Renal cortical epithelial cell (primary cell): ENCODE measurements at places on chromosomes 4 and X.
A peak's percentile ranks its signal among the peaks of the same experiment; 100 is the strongest.

- no peak for DNase-seq
Observed at GRCh38 chr4:110484029-110484428, 8.1 kb downstream of the ENPEP start.

DNA sequence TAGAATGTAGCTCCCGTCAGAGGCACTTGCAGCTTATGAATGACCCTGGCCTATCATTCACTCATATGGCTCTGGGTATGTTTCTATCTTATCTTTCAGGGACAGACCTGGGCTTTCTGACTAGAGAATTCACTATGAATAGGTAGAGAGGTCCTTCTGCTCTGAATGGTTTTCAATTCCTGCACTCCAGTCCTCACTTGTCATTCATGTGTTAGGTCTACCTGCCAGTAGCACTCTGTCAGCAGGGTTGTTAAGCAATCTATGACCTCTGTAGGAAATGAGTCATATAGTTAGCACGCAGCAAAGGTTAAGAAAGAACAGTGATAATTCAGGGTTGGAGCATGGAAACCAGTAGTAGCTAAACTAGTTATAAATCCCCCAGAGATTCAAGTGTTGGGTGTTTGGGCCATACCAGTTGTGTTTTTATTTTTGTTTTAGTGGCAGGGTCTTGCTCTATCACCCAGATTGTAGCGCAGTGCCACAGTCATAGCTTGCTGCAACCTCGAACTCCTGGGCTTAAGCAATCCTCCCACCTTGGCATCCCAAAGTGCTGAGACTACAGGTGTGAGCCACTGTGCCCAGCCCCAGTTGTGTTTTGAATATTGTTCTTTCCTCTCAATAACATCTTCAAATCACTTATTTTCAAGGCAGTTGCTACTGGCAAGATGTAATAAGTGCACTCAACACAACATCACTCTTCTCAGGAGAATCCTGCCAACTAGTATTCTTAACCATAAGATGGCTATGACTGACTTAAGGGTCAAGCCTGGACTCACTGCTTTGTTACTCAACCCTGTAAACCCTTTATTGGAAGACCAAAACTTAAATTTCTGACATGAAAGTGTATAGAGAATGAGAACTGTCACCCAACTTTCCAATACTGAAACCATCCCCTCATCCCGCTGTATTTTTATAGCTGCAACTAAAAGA is 25.1 kb downstream of the ARL13A start:
- DNase-seq, result peak; percentile 90

DNA sequence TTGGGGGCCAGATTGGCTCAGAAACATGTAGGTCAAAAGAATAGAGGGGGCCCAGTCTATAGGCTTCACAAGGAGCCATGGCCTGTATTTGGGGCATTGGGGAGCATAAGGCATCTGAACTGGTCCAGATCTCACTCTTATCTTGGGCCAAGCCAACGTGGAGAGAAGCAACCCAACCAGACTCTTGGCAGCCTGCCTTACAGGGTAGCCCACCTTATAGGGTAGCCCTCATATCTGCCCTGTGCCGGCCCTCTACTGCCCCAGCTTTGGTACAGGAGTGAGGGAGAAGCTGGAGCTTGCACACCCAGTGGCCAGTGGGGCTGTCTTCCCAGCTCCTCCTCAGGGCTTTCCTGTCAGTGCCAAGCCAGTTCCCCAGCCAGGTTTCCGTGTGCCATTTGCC is 142.2 kb downstream of the AMMECR1 start:
- DNase-seq, result no peak

DNA sequence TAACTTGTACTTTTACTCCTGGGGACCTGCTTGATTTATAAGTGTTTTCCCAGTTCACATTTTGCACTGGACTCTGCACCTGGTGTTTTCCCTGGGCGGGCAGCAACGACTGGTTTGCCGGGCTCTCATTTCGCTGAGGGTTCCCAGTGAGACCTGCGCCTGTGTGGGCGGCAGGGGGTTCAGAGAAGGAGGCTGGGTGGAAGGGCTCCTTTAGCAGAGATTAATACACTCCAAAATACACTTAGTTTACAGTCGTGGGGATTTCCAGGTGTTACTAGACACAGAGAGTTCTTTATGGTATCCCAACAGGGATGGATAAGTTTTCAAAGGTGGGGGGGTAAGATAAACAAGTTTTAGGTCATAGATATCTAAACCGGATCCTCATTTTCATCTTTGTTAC is 53.0 kb upstream of the SHISA3 start:
- no peak for DNase-seq

GRCh38 chr4:106852426-106852825 is 183.7 kb downstream of the DKK2 start:
- DNase-seq, result no peak

GRCh38 chrX:46630141-46630540 is 56.6 kb downstream of the CHST7 start:
- DNase-seq, result no peak

DNA sequence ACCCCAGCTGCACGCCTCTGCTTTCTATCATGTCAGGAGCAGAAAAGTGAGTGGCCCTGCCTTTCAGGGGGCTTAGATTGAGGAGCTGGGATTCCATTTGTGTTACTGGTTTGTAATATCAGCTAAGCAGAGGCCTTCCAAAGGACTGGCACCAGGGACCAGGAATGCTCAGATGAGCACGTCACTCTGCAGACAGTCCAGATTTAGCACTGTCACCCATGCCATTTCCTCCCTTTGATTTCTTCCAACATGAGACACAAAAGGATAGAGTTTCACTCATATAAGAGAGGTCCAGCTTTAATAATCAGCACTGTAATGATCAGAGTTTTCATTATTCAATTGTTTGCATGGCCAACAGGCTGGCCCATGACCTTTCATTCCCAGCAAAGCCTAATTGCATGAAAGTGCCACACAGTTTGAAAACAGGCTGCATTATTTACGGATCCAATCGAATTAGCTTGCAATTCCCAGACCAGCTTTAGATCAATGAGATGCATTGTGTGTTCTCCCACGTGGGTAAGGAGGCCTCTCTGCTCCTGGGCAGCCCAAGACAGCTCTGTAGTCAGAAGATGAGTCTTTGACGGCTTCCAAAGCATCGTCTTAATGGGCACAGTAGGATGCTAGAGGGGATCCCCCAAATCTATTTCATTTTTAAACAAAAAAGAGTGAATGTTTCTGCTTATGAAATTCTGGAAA is 9.8 kb upstream of the SLC2A9 start:
- DNase-seq, result no peak

DNA sequence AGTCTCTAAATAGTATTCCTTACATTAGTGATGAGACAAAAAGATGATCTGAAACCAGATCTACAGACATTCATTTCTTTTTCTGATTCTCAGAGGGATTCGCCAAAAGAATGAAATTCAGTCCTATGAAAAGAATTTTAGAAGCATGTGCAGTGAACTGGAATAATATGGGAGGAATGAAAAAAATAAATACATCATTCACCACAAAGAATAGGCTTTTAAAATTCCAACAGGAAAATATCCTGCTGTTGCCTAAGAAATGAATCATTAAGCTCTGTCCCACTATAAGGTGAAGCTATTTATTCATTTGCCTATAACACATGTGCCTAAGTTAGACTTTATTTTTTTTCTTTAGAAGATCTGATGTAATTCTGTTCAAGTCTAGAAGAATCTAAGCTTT is 165.9 kb downstream of the IL15 start:
- DNase-seq, result peak; percentile 96

DNA sequence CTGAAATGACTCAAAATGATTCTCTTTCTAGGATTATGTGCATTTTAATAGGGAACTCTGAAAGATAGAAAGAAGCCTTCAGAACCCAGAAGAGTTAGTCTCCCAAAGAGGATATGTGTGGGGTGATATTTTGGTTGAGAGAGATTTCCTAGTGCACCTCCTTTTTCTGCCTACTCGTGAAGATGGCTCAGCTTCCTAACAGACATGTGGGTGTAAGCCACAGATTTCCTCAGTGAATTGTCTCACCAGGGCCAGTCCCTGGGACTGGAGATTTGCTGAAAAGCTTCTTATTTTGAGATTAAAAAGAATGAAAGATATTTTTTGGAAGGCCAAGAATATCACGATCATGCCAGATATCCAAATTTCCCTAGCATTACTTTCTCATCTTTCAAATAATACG is 42.8 kb downstream of the MAGEB17 start:
- no peak for DNase-seq

DNA sequence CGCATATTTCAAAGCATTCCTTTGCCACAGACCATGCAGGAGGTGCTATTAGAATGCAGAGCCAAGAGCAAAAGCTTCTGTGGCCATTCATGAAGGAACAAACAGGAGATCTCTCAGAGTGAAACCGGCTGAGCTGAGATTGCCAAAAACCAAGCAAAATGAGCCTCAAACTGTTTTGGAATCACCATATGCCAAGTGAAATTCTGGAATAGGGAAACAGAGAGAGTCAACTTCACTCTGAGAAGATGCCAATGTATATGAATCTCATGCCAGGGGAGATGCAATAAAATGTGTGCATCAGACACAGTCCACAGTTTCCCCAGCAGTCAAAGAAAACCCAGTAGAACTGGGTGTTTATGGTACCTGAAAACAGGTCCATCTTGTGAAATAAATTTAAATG is 42.3 kb downstream of the SRPX start:
- no peak for DNase-seq

- peak; percentile 38 for DNase-seq
Observed at GRCh38 chr4:80306260-80306659, 29.3 kb upstream of the CFAP299 start.

GRCh38 chr4:59127006-59127405 is 2016.8 kb upstream of the IGFBP7 start:
- DNase-seq, result no peak

- no peak for DNase-seq
Observed at GRCh38 chrX:82230013-82230412, 1028.1 kb downstream of the SH3BGRL start.

DNA sequence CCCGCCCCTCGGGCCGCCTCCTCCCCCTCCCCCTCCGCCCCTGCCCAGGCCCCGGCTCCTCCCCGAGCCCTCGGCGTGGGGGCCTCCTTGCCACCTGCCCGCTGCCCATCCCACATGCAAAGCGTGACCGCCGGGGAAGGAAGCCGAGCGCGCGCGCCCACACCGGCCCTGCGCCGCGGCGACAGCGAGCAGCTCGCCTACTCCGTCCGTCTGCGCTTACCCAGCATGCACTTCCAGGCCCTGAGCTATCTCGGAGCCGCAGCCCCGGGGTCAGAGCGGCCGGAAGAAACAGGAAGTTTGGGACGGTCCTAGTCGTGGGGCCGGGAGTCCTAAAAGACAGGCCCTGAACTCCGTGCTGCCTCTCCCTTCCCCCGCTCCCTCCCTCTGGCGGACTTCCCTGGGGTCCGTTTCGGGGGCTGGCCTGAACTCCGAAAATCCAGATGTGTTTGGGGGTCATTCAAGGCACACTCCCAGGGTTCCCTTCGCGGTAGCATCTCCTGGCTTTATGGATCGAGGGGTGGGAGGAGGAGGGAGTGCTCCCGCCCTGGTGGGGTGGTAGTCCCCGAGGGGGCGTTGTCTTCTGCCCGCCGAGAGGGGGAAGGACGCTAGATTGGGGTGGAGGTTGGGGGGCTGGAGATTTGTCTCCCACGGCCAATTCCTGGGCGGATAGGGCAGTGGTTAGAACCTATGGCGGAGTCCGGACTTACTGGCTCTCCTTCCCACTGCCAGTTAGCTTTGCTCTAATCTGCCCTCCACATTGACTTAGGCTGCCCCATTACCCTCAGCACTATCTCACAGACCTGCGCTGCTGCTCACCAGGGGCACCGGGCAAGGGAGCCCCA is 25.0 kb upstream of the BCORL1 start:
- no peak for DNase-seq

- no peak for DNase-seq
Observed at GRCh38 chrX:39440799-39441284, 639.6 kb downstream of the MID1IP1 start.

DNA sequence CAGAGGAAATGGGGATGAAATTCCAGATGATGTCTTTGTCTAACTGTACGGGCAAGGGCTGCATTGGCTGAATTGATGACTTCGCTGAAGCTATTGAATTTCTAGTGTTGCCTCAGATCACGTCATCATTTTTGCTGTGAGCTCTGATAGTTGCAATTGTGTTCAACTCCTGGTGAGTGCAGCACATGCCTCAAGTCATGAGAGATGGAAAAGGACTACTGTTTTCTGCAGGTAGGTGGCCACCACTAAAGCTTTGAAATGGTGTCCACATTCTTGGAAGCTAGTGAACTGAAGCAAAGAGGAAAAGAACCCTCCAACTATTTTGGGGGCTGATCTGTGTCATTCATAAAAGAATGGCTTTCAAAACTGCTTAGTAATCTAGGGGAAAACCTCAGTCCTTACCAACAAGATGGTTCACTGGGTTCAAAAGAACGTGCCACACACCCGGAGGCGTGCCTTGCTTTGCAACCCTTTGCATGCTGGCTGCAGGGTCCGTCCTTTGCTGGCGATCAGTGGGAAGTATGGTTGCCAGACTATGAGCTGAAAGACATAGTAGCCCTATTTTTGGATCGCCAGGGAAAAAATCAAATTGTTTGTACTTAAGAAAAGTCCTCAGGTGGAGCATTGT is 88.1 kb upstream of the STOX2 start:
- peak; percentile 88 for DNase-seq

- no peak for DNase-seq
Observed at GRCh38 chrX:129996120-129996519, 13.7 kb downstream of the BCORL1 start.

GRCh38 chrX:150334100-150334499 is 29.0 kb upstream of the MAMLD1 start:
- DNase-seq, result no peak

DNA sequence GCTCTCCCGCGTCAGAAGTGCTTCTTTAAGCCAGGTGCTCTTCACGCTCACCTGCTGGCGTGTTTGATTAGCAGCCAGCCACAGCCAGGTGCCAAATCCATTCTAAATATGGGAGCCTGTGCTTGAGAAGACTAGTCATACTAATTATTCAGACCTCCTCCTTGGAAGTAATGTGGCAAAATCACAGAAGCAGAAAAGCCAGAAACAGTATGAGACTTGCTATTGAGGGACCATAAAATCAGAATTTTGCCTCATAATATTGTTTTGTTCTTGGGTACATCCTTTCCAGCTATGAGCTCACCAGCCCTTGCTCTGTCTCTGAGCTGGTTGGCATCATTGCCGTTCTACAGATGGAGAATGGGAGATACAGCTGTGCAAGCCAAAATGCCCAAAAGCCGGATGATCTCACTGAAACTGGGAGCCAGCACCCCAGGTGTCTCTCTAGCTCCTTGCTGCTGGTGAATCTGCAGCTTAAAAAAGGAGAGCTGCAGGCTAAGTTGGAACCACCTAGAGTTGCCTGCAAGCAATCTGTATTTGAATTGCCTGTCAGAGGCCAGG is 205.4 kb downstream of the SHROOM3 start:
- DNase-seq, result peak; percentile 45

DNA sequence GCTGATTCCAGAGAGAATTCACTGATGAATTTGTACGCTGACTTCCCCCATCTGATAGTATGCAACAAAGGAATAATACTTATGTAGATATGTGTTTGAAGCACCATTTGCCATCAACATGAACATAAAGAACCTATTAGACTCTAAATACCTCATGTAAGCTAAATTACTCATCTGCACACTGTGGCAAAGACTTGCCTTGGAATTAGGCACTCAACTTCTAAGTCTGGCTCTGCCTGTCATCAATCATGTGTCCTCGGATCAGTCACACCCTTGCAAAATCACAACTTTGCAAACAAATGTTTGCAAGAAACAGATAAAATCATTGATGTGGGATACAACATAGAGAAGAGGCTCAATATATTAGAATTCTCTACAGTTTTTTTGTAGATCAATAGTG is 169.9 kb upstream of the LDB2 start:
- no peak for DNase-seq

- no peak for DNase-seq
Observed at GRCh38 chrX:118189628-118190027, 73.0 kb upstream of the KLHL13 start.

GRCh38 chr4:48623182-48623780 is 133.2 kb downstream of the ZAR1 start:
- DNase-seq, result no peak
